ENCODE measurements at places on chromosomes 4 and X.

GRCh38 chr4:149344436-149344835 lies 471.2 kb downstream of the IQCM start:
- H3K4me1 ChIP-seq, result no peaks in the 10 kb centered on the region
- H3K4me3 ChIP-seq, result no peak overlapping the region
- H3K27me3 ChIP-seq, result no peaks in the 10 kb centered on the region

GRCh38 chr4:54872261-54872660 lies 214.5 kb downstream of the KIT start:
- DNase-seq, result no peak
- no peaks in the 10 kb centered on the region for H3K4me1 ChIP-seq
- H3K4me3 ChIP-seq, result no peak overlapping the region
- no peaks in the 10 kb centered on the region for H3K36me3 ChIP-seq
- H3K27ac ChIP-seq, result no peak overlapping the region

GRCh38 chr4:90281541-90282355 lies 154.6 kb downstream of the CCSER1 start:
- no peak for DNase-seq
- H3K27ac ChIP-seq, result no peak overlapping the region
- H3K4me1 ChIP-seq, result no peaks in the 10 kb centered on the region
- no peak overlapping the region for H3K4me3 ChIP-seq
- H3K27me3 ChIP-seq, result no peaks in the 10 kb centered on the region
- H3K36me3 ChIP-seq, result no peaks in the 10 kb centered on the region

DNA sequence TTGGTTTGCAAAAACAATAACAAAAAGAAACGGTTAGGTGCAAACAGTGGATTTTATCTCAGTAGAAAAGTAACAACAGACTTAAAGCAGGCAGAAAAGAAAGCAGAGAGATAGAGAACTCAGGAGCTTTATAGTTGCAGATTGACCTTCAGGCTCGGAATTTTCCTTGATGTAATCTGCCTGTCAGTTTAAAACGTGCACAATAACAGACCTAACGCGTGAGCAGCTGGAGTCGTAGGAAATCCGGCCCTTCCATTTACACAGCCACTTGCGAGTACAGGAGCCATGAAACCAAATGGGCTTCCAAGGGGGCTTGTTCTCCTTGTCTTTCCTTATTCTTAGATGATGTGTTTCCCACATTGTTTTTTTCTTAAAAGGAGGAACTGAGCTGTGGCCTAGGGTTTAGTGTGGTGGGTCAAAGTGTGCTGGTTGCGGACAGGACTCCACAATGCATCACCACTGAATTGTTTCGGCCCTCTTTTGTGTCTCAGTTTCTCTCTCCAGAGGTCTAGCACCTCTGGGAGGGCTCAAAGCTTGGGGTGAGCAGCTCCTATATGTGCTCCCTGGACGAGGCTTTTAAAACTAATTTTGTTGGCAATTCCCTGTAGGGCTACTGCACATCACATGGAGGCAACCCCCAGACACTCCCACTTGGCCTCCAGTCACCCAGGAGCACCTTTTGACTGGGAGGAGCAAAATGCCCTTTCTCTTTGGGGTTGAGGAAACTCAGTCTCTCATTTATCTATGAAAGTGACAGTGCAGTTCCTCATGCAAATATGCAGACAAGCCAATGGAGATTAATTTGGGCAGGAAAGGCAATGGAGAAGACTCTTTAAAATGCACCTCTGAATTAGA lies 13.9 kb upstream of the MPP1 start:
- no peak for DNase-seq
- H3K36me3 ChIP-seq, result no peaks in the 10 kb centered on the region
- no peak overlapping the region for H3K4me3 ChIP-seq
- H3K27ac ChIP-seq, result no peak overlapping the region
- no peaks in the 10 kb centered on the region for H3K4me1 ChIP-seq

DNA sequence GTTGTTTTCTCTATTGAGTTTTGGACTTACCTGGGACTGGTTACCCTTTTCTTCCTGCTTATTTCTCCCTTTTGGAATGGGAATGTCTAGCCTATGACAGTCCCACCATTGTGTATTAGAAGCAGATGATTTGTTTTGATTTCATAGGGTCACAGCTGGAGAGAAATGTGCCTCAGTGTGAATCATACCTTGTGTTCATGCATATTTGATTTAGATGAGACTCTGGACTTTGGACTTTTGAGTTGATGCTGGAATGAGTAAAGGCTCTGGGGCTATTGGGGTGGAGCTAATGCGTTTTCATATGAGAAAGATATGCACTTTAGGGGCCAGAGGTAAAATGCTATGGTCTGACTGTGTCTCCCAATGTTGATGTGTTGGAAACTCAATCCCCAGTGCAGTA lies 30.5 kb upstream of the TEX13C start:
- H3K4me3 ChIP-seq, result no peak overlapping the region
- peaks cover 5% of the 10 kb centered on the region for H3K4me1 ChIP-seq
- H3K27ac ChIP-seq, result no peak overlapping the region
- H3K27me3 ChIP-seq, result no peaks in the 10 kb centered on the region

- H3K4me1 ChIP-seq, result peaks cover 20% of the 10 kb centered on the region
- no peaks in the 10 kb centered on the region for H3K27me3 ChIP-seq
- no peak for DNase-seq
- no peak overlapping the region for H3K27ac ChIP-seq
Measured at GRCh38 chr4:7003879-7004240, 39.3 kb upstream of the TADA2B start.

DNA sequence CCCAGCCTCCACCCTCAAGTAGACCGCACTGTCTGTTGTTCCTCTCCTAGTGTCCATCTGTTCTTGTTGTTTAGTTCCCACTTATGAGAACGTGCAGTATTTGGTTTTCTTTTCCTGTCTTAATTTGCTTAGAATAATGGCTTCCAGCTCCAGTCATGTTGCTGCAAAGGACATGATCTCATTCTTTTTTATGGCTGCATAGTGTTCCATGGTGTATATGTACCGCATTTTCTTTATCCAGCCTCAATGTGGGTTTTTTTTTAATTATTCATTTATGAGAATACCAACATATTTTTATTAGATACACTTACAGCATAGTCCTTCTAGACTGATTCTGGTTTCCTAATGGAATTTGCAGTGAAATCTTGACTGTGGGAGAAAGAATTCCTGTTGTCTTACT lies 1.3 kb downstream of the VMA21 start:
- peak overlapping the region; percentile 89 for H3K4me3 ChIP-seq
- H3K36me3 ChIP-seq, result peaks cover 8% of the 10 kb centered on the region
- H3K27me3 ChIP-seq, result no peaks in the 10 kb centered on the region
- H3K4me1 ChIP-seq, result peaks cover 48% of the 10 kb centered on the region
- H3K27ac ChIP-seq, result peak overlapping the region; percentile 84
- DNase-seq, result no peak

DNA sequence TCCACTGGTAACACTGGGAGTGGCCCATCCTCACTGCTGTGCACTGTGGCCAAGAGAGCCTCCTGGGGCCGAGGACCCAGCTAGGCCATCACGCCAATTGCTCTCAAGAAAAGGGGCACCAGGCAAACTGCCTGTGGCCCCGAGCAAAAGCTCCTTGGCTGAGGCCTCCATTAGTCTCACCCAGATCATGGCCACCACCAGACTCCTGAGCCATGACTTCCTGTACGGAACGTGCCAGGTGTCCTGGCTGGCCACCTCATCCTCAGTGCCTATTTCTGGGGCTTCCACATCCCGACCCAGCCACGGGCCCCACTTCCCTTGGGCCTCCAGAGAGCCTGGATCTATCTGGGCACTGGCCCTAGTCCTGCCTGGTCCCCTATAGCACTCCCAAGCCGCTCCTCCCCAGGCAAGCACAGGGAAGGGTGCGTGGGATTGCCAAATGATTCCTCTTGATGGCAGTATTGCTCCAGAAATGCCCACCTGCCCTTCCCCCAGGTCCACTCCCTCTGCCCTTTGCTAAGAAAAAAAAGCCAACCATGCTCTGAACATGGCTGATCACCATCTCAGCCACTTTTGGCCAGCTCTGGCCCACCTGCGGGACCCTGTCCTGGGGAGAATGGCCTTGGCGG lies 212.6 kb upstream of the AGTR2 start:
- no peak overlapping the region for H3K27ac ChIP-seq
- DNase-seq, result no peak
- H3K4me1 ChIP-seq, result no peaks in the 10 kb centered on the region

GRCh38 chr4:140888054-140888453 lies 131.9 kb upstream of the TBC1D9 start:
- DNase-seq, result no peak
- no peak overlapping the region for H3K27ac ChIP-seq
- H3K4me1 ChIP-seq, result no peaks in the 10 kb centered on the region
- no peak overlapping the region for H3K4me3 ChIP-seq

- no peak overlapping the region for H3K27ac ChIP-seq
- no peaks in the 10 kb centered on the region for H3K36me3 ChIP-seq
- no peak for DNase-seq
- no peaks in the 10 kb centered on the region for H3K4me1 ChIP-seq
- no peak overlapping the region for H3K4me3 ChIP-seq
Measured at GRCh38 chrX:132909643-132910042, 48.8 kb downstream of the HS6ST2 start.

DNA sequence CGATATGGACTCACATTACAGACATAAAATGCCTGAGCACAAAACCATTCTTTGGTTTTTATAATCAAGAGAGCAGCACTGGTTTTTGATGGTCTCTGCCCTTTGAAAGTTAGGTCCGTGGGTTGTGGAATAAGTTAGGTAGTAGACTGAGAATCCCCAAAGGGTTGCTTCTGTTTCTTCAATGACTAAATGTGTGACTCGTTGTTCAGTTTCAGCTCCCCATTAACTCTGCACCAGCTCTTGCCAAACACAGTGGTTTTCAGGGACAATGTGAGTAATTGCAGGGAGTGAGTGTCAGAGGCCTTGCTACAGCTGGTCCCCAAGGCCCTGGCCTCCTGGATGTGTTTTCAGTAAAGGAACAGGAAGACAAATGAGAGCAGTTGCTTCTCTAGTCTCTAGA lies 24.8 kb downstream of the SMIM20 start:
- DNase-seq, result peak; percentile 64
- H3K27me3 ChIP-seq, result peaks cover 4% of the 10 kb centered on the region
- peaks cover 31% of the 10 kb centered on the region for H3K4me1 ChIP-seq
- peak overlapping the region; percentile 87 for H3K27ac ChIP-seq
- H3K4me3 ChIP-seq, result peak overlapping the region; percentile 5

GRCh38 chr4:145012841-145013240 lies 85.2 kb downstream of the ANAPC10 start:
- H3K27me3 ChIP-seq, result no peaks in the 10 kb centered on the region
- peaks cover 7% of the 10 kb centered on the region for H3K4me1 ChIP-seq
- peaks cover 44% of the 10 kb centered on the region for H3K36me3 ChIP-seq
- no peak overlapping the region for H3K4me3 ChIP-seq

- H3K27ac ChIP-seq, result no peak overlapping the region
- H3K4me3 ChIP-seq, result no peak overlapping the region
- DNase-seq, result peak; percentile 43
- no peaks in the 10 kb centered on the region for H3K4me1 ChIP-seq
- H3K27me3 ChIP-seq, result no peaks in the 10 kb centered on the region
Measured at GRCh38 chrX:39152106-39152649, 350.9 kb downstream of the MID1IP1 start.

DNA sequence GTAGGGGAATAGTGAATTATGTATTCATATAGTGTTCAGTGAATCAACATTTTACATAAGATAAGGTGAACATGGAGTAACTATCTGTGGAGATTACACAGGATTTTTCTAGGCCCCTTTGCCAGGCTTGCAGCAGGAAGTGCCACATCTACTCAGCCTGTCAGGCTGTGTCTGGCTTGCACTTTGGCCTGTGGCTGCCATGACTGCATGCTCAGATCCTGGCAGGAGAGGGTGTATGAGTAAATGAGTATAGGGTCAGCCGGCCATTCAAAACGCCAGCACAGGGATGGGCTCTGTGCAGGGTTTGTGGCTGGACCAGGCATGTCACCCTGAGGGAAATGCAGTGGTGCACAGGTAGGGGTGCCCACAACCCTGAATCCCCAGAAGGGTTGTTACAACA lies 51.9 kb downstream of the UBQLN2 start:
- DNase-seq, result no peak
- H3K36me3 ChIP-seq, result no peaks in the 10 kb centered on the region
- no peak overlapping the region for H3K4me3 ChIP-seq
- H3K27me3 ChIP-seq, result no peaks in the 10 kb centered on the region
- H3K4me1 ChIP-seq, result no peaks in the 10 kb centered on the region

DNA sequence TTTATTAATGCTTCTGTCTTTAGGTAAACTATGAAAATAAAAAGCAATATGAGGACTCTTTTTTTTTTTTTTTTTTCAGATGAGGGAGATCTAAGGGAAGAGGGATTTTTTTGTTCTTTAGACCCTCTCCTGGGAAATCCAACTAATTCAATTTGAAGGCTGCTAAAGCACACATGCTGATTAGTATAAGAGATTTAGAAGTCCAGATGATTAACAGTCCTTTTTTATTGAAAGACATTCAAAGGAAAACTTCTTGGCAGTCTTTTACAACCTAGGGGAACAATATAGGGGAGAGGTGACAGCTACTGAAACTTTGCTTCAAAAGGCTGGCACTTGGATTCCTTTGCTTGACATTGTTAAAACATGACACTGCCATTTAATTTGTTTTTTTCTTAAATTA lies 602.5 kb downstream of the RAPGEF2 start:
- no peak for DNase-seq
- no peak overlapping the region for H3K4me3 ChIP-seq
- H3K4me1 ChIP-seq, result no peaks in the 10 kb centered on the region
- no peaks in the 10 kb centered on the region for H3K27me3 ChIP-seq
- no peaks in the 10 kb centered on the region for H3K36me3 ChIP-seq
- H3K27ac ChIP-seq, result no peak overlapping the region

DNA sequence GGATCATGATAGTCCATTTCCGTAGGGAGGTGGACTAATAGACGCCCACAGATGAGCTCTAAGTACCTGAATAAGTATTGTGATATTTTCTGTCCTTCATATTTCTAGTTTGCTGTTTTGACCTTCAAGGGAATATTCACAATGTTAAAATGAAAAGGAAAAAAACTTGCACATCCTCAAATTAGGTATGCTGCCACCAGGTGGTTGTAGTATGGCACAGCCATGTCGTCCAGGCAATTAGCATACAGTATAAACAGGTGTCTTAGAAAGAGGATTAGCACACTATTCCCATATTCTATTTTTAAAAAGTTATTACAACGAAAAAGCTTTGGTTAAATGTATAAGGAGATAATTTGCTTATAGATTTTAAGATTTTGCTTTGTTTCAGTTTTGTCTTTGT lies 802.0 kb downstream of the RPA4 start:
- peaks cover 3% of the 10 kb centered on the region for H3K27me3 ChIP-seq
- H3K4me1 ChIP-seq, result no peaks in the 10 kb centered on the region
- no peaks in the 10 kb centered on the region for H3K36me3 ChIP-seq

DNA sequence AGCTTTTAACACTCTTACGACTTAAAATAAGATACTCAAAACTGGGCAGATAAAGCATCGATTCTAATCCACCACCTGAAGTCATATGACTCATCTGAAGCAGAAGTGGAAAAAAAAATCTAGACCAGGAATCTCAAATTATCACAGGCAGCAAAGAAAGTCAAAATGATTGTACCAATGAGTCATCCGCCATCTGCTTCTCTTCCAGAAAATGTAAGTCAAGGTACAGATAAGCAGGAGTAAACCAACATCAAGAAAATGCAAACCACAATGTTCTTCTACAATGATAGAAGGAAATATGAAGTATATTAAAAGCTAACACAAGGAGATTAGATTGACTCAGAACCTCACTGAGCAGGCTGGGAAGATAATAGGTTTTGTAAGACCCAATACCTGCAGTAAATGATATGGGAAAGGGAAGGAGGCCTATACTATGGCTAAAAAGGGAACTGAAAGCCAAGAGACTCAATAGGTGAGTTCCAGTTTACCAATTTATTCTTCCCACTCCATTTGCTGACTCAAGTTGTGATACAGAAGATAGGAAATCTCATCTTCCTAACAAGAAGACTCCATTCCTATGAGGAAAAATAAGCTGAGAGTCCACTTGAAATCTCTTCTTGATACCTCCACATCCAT lies 88.4 kb upstream of the TET2 start:
- no peak overlapping the region for H3K27ac ChIP-seq
- H3K27me3 ChIP-seq, result peaks cover 4% of the 10 kb centered on the region
- peaks cover 1% of the 10 kb centered on the region for H3K36me3 ChIP-seq

Data from activated CD8-positive, alpha-beta memory T cell treated with anti-CD3 and anti-CD28 coated beads, Interleukin-2, amount 10 ng/mL, durations not matched to agents 7 days and 5 days (primary cell).